Mesothelial cell of epicardium (in vitro differentiated cells): ENCODE measurements at places on chromosomes 5 and 9. TPM values are rescaled to one million over a fixed set of nuclear protein-coding genes. Genes with fewer than 3 reads are reported as not detected.
A peak's percentile ranks its signal among the peaks of the same experiment; 100 is the strongest.

SOWAHA gene
- total RNA-seq: 0.52 to 0.67 TPM (median 0.64 TPM) in 3 replicates

GRCh38 chr5:172920447-172920849 is 38.8 kb upstream of the RPL26L1 start:
- DNase-seq: no peak

DNA sequence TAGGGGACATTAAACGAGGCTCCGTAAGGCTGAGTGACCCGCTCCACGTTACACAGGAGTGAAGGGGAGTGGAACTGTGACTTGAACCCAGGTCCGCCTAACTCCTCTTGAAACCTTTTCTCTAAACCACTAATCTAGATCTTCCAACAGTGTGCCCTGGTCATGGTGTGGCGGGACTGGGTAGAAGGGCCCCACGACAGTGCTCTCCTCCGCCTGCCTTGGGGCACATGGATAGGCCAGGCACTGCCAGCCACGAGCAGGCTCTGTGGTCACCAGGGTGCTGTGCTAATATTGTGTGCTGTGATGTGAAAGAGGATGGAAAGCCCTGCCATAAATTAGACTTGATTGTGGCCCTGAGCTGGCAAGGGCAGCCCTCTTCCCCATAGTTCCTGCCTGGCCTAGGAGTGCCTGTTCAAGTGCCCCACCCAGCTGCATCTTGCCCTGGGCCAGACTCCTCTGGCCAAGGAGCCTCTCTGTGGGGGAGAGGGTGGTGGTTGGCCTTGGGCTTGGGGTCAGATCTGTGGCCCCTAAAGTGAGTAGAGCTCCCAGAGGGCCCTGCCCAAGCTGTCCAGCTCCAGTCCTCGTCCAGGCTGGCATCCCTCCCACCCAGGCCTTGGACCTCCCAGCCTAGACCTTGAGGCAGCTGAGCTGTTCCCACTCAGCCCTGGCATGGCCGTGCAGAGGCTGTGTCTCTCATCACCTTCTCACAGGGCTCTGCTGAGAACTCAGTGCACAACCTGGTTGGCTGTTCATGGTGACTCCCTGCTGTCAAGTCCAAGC is 67.8 kb upstream of the TBC1D2 start:
- DNase-seq: no peak

DMRTA1 gene
- total RNA-seq: 1.5 to 1.6 TPM (median 1.6 TPM) in 3 replicates

DNA sequence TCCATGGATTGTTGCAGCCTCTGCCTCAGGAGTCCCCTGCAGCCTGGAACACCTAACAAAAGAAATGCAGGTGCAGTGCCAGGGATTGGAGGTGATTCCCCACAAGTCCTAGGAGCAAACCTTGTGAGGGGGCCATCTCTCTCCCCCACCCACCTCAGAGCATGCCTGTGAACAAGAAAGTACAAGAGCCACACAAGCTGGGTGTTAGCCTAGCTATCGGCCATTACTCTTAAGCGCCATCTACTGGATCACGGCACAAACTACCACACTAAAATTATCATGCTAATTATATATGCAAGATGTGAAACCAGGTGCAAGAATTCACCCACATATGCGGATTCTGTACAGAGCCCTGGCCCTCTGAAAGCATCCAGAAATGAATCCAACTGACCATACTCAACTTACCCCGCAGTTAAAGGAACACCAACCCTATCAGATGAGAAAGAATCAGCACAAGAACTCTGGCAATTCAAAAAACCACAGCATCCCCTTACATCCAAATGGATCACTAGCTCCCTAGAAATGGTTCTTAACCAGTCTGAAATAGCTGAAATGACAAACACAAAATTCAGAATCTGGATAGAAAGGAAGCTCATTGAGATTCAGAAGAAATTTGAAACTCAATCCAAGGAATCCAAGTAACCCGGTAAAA is 16.5 kb upstream of the PRSS3 start:
- DNase-seq: peak; percentile 44

CBY3 gene
- total RNA-seq: 0.47 TPM in 1 of 3 replicates, not detected in the others

RFX3 gene
- total RNA-seq: 35.6 to 42.5 TPM (median 38.8 TPM) in 3 replicates

OR2V2 gene
- not detected in 3 replicates for total RNA-seq

GRCh38 chr5:82549263-82549662 is 271.1 kb upstream of the RPS23 start:
- DNase-seq: no peak

OR13F1 gene
- not detected in 3 replicates for total RNA-seq

DNA sequence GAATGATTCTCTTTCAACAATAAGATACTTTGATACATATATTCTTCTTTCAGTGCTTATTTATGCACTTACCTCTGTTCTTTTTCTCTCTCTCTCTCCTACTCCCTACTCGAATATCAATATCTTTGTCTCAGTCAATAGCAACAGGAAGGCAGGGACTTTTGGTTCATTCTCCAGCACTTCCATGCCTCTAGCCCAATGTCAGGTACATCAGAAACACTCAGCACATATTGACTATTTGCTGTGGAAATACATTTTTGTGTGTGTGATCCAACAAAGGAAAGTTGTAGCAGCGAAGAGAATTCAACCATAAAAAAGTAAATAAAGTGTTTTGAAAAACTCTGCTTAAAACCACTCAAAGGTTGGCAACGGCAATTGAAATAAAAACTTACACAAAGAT is 12.6 kb downstream of the DIRAS2 start:
- DNase-seq: no peak

GRCh38 chr5:37272511-37272910 is 23.3 kb upstream of the CPLANE1 start:
- DNase-seq: no peak

GRCh38 chr5:56545016-56545415 is 270.3 kb upstream of the MAP3K1 start:
- DNase-seq: no peak

DNA sequence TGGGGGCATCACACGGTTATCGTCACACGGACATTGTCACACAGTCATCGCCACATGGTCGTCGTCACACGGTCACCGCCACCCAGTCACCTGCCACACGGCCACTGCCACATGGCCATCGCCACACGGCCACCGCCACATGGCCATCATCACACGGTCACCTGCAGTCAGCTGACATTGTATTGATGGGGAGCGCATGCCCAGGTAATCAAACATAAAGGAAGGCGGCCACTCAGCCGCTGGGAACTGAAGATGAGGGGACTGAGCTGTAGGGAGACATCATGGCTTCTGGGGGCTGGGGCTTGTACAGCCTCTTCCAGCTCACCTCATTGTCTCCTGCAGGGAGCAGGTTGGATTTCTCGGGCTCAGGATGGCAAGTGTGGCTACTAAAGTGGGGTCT is 49.2 kb downstream of the MRPL36 start:
- no peak for DNase-seq

DNA sequence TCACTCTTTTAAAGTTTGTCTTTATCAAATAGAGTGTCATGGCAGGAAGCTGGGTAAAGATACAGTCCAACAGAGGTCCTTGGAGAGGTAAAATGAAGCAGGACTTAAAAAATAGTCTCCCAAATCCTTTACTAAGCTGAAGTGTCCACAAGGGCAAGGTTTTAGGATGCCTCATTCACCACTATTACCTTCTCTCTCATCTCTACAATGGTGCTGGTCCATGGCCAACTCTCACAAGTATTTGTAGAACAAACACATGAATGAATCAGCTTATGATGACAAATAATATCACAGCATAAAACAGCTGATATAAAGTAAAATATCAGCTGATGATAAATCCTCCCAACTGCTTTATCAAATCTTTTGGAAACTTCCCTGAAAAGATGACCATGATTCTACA is 162.3 kb upstream of the ZNF462 start:
- DNase-seq: no peak

IFNA13 gene
- 0.60 to 1.0 TPM (median 0.66 TPM) in 3 replicates for total RNA-seq

DNA sequence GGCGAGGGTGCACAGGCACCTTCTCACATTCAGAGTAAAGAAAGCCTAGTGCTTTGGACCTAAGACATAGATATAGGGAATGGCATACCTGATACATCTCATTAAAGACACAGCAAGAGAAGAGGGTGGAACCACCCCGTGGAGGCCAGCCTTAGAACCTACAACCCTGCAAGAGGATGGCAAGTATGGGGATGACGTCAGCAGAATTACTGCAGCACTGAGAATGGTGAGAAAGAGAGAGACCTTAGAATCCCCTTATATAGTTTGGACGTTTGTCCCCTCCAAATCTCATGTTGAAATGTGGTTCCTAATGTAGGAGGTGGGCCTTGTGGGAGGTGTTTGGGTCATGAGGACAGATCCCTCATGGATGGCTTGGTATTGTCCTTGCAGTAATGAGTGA is 28.2 kb upstream of the ADCY2 start:
- no peak for DNase-seq

TTC1 gene
- 36.7 to 38.3 TPM (median 38.3 TPM) in 3 replicates for total RNA-seq

DNA sequence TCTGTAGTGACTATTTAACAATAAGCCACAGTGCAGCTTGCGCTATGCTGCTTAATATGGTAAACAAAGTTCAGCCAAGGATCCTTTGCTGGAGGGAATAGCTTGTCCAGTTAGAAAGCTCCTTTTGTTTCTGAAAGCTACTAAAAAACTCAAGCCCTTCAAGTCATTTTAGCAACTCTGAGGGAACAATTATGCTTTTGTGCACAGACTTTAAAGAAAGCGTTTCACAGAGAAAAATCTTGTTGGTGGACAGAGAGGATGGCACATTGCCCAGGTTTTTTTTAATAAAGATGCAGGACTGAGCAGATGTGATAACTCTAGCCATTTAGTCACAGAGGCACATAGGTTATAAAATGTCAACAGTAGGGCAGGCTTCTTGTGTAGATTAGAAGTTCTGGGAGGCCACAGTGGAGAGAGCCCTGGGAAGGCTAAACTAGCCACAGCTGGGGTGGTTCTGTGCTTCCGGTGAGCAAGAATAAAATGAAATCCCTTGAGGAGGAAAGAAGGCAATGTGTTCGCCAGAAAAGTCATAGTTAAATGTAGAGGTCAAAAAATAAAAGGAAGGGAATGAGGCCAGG is 63.4 kb downstream of the ALDH7A1 start:
- DNase-seq: no peak

- no peak for DNase-seq
Observed at GRCh38 chr5:159452480-159453167, 122.3 kb upstream of the IL12B start.

- no peak for DNase-seq
Observed at GRCh38 chr9:113227436-113227835, 6.1 kb downstream of the SLC31A1 start.

- DNase-seq: no peak
Observed at GRCh38 chr5:22651355-22651754, 201.8 kb downstream of the CDH12 start.

GRCh38 chr9:134917431-134918373 is at the start of gene FCN1:
Gene FCN1, minus strand, starts transcription at chr9:134917912. Its CDS starts 41 bp downstream, at chr9:134917871.
- no peak for DNase-seq

DNA sequence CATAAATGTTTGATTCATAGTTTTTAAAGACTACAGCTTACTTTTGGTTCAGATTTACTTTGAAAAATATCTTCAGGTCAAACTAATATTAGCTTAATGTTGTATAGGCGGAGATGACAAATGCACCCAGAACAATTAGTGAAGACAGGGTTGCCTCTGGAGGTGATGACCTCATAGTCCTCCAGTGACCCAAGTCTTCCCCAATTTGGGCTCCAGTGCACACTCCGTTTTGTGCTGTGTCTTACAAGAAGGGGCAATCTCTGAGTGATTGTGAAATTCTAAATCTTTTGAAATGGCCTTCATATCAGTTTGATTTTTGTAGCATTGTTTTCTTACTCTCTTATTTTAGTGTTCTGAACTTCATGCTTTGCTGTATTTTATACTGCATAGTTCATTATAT is 57.6 kb downstream of the DENND4C start:
- no peak for DNase-seq

DNA sequence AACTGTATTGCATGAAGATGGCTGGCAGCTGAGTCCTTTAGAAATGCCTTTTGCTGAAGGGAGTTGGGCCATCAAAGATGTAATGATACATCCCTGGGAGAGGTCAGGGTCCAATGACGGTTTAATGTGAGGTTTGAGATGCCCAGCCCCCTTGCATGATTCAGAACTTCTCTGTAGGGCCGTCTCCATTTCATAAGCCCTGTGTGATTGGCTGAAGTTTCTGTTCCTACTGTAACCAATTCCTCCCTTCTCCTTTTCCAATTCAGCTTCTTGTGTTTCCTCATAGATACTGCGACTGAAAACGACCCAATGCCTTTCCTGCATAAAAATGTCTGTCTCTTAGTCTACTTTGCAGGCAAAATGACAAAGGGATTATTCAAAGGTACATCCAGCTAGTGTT is 47.9 kb upstream of the ST8SIA4 start:
- DNase-seq: no peak

SLC6A18 gene
- not detected in 3 replicates for total RNA-seq

DNA sequence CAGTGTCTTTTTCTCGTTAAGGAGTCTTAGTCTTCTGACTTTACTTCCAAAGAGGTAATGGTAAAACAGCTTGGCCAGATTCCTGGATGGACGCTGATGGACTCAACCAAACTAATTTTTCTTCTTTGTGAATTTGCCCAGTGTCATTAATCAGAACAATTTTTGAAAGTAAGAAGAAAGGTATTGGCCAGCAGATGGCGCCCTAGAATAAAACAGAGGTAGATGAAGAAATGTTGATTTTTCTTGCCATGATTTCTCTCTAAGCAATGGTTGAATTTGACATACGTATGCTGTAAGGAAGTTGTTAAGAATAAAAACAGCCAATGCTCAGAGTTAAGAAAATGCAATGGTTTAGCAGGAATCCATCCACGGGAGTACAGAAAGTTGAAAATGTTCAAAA is 500.0 kb downstream of the DIRAS2 start:
- peak; percentile 54 for DNase-seq

DNA sequence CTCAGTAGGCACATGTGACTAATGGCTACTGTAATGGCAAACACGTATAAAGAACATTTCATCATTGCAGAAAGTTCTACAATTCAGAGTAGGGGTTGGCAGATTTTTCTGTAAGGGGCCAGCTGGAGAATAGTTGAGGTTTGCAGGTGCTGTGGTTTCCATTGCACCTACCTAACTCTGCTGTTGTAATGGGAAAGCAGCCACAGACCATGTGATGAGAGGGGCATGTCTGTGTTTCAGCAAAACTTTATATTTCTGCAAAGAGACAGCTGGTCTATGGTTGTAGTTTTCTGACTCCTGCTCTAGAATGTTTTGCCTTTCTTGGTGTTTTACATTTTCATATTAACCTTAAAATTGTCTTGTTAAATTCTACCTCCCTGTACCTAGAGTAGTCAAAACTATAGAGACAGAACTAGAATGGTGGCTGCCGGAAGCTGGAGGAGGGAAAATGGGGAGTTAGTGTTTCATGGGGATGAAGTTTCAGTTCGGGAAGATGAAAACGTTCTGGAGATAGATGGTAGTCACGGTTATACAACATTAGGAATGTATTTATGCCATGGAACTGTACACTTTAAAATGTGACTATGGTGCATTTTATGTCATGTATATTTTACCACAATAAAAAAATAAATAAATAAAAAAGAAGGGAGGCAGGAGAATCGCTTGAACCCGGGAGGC is 44.3 kb downstream of the NUP214 start:
- no peak for DNase-seq

DNA sequence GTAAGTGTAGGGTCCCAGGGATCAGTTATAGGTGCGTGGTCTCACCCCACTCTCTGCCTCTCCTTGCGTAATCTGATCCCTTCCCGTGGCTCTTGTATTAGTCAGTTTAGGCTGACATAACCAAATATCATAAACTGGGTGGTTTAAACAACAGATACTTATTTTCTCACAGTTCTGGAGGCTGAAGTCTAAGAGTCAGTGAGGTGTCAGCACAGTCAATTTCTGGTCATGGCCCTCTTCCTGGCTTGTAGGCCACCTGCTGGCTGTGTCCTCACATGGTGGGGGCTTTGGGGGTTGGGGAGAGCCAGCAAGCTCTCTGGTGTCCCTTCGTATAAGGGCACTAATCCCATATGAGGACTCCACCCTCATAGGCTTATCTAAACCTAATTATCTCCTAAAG is 32.3 kb downstream of the CARTPT start:
- DNase-seq: no peak

GRCh38 chr9:124259158-124259808 is 1.5 kb downstream of the NEK6 start:
- no peak for DNase-seq

PCDHB5 gene
- total RNA-seq: 5.2 to 6.8 TPM (median 6.0 TPM) in 3 replicates

TNFSF8 gene
- not detected in 3 replicates for total RNA-seq

S100Z gene
- total RNA-seq: 0.32 to 0.80 TPM (median 0.62 TPM) in 3 replicates
